T-helper 2 cell treated with Interferon-gamma antibody and Interleukin-4, amounts not matched to agents 5 μg/mL and 100 μg/mL, for 36 hours (primary cell): ENCODE measurements at places on chromosomes 5 and 9.

- DNase-seq = peak; percentile 23
These were observed 1.2 kb upstream of the GPBP1 start for GRCh38 chr5:57172466-57173318.

- no peak for DNase-seq
These were observed 1.6 kb upstream of the ST6GALNAC4 start for GRCh38 chr9:127918183-127919107.

GRCh38 chr9:115142517-115143270 is 24.7 kb upstream of the TNC start:
- DNase-seq = no peak

GRCh38 chr5:150623152-150623877 is 17.1 kb upstream of the SYNPO start:
- no peak for DNase-seq

- DNase-seq = no peak
These were observed 226.0 kb upstream of the DMAC1 start for GRCh38 chr9:8025551-8025950.

DNA sequence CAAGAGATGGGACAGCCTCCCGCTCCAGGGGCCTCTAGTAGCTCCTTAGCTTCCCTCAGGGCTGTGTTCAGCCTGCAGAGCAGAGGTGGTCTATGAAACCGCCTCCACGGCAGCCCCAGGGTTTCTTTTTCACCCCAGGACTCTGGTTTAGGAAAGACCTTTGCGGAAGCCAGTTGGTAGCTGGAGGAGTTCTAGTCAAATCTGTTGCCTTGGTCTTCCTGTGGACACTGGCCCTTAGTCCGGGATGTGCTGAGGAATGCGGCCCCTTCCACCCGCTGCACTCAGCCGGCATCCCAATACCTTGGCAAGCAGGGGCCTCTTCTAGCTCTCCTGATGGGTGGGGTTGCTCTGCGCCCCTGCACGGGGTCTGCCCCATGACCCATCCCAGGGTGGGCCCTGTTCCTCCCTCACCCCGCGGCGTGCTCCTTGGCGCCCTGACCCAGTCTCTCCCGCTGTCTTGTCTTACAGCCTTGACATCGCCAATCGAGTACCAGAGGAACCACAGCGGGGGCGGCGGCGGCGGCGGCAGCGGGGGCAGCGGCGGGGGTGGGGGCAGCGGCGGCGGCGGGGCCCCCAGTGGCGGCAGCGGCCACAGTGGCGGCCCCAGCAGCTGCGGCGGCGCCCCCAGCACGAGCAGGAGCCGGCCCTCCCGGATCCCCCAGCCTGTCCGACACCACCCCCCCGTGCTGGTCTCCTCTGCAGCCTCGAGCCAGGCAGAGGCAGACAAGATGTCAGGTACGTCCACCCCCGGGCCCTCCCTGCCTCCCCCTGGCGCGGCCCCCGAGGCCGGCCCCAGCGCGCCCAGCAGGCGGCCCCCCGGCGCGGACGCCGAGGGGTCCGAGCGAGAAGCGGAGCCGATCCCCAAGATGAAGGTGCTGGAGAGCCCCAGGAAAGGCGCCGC is 94.3 kb upstream of the OTULINL start:
- DNase-seq = no peak

DNA sequence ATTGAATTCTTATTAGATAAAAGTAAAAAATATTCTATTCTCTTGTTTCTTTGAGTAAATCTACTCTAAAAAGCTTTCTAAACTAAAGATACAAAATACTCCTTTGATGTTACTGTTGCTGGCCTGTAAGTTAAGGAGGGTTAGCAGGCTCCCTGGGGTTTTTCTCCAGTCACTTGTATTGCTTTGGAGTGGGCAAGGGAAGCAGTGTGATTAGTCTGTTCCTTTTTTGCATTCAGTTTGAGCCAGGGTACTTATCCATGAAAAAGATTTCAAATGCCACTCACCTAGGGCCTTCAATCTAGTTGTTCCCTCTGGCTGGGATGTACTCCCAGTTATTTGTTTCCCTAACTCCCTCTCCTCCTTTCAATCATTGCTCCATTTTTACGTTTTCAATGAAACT is 256.2 kb upstream of the SMC2 start:
- no peak for DNase-seq

GRCh38 chr9:124353166-124353768 is 62.0 kb downstream of the PSMB7 start:
- no peak for DNase-seq

- no peak for DNase-seq
These were observed 107.8 kb upstream of the ATP10B start for GRCh38 chr5:160959804-160960203.

GRCh38 chr9:13860946-13861640 is 452.8 kb downstream of the NFIB start:
- no peak for DNase-seq

- DNase-seq = no peak
These were observed 6.8 kb downstream of the PIK3R1 start for GRCh38 chr5:68222310-68222709.

DNA sequence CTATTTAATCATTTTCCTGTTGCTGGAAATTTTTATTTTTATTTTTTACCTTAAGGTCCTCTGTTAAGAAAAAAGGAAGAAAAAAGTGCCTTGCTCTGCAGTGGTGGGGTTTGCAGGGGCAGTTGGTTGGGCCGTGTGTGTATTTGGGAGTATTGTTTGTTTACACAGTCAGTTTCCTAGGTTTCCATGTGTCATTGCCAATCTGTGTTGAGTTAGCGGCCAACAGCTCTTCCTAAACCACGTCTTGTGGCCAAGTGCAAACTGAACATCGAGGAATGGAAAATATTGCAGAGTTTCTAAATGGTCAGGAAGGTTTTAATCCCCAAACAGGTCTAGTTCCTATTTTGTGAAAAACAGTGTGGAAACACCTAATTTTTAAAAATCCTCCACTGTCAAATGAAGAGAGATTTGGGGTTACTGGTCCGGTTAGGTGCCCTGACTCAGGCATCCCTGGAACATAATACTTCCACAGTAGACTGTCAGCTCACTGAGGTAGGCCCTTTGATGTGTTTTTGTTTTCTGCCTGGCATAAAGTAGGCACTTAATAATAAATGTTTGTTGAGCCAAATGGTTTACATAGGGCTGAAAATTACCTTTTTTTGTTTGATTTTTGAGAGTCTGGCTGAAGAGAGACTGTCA is 37.0 kb downstream of the MAMDC2 start:
- DNase-seq = no peak

GRCh38 chr5:132260714-132261551 is 3.4 kb downstream of the PDLIM4 start:
- DNase-seq = peak; percentile 63

DNA sequence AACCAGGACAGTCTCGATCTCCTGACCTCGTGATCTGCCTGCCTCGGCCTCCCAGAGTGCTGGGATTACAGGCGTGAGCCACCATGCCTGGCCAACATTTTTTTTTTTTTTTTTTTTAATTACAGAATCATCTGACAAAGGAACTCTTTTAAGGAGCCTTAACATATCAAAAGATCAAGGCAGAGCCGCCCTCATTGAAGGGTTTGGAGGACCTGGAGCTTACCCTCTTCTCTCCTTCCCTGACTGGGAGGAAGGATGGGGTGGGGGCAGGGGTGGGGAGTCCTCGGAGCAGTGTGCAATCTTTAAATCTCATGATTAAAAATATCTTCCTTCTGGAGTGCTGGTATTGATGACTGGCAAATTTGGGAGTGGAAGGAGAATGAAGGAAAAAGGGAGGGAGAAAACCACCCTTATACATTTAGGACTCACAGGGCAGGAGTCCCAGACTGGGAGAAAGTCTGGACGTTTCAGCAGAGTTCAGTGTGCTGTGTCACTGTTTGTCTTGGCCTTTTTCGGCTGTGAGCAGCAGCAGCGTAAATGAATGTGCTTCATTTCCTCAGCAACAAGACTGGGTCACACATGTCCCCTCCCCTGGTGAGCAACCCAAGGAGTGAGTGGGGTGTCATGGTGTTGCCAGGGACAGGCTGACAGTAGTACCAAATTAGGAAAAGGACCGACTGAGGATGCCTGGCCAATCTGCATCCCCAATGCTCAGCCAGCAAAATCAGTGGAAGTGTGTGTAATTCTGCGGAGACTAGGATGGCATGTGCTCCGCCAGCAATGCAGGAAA is 115.3 kb upstream of the BNC2 start:
- DNase-seq = no peak

GRCh38 chr9:93114169-93114983 is 18.4 kb downstream of the CARD19 start:
- no peak for DNase-seq

GRCh38 chr9:16679327-16679821 is 191.1 kb downstream of the BNC2 start:
- no peak for DNase-seq

DNA sequence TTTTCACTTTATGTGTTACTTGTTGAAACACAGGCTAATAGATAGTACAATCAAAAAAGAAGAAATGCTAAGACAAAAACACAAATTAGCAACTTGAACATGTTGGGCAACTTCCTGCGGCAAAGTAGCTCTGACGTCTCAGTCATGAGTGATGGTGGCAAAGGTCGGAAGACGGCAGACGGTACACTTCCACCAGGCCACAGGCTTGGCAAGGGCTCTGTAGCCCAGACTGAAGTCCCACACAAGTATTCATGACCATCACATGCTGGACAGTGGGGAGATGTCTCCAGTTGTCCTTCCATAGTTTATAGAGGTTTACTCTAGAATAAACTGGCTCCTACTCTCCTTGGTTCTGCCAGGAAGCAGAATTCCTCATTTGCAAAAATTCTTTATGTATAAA is 831.3 kb downstream of the MTRR start:
- no peak for DNase-seq

DNA sequence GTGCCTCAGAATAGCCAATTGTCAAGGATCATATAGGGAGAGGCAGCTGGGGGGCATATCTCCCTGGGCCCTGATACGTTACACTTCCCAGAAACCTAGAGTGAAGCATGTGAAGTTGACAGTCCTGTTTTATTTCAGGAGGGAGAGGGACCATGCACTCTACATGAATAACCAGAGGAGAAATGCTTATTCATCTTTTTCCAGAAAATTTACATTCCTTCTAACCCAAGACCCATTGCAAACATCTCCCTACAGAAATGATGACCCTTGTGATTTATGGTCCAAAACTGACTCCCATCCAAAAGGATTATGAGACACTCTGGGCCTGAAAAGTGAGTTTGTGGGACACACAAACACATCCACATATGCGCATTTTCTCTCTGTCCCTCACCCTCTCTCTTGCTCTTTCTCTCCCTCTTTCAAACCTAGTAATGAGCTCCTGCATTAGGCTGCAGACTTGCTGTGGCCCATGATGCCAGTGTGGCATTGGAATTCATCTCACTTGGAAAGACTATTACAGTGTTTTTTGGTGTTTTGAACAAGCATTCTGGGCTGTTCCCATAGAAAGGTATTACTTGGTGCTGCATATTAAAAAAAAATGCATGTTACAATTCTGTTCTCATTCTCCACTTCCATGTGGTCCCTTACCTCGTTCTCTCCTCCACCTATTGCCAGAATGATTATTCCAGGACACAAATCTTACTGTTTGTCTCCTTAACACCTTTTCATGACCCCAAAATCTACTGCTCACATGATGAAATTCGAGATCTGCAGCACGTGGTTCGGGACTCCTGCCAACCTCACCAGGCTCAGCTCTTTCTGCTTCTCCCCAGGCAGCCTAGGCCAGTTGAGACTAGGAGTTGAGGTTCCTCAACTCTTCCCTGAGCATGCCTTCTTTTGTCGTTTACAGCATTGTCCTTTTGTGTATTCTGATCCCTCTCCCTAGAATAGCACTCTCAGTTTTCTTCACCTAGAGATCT is 451.3 kb upstream of the KLF4 start:
- no peak for DNase-seq

DNA sequence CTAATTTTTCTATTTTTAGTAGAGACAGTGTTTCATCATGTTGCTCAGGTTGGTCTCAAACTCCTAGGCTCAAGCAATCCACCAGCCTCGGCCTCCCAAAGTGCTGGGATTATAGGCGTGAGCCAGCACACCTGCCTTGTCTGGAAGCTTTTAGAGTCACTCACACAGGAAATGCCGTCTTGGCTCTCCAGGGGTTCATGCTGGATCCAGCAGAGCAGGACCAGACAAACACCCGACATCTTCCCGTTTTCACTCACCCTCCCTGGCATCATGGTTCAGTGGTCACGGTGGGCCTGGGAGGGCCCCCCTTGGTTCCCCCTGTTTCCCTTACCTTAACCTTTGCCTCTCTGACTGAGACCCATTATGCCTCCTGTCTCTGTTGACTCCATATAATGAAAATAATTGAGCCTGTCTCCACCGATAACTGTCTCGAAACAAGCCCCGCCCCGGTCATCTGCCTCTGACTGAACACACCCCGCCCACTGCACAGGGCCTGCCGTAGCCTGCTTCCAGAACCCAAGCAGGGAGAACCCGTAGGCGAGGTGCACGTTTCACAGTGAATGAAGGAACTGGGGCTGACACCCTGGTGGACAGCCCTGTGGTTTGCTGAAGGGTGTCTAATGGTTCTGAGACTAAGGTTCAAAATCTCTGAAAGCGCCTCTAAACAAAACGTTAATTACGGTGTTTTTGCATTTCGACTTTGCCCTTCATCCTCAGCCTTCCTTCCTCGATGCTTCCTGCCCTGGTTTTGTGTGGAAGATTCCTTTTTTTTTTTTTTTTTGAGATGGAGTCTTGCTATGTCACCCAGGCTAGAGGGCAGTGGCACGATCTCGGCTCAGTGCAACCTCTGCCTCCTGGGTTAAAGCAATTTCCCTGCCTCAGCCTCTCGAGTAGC is 39.7 kb upstream of the SPRY4 start:
- no peak for DNase-seq

DNA sequence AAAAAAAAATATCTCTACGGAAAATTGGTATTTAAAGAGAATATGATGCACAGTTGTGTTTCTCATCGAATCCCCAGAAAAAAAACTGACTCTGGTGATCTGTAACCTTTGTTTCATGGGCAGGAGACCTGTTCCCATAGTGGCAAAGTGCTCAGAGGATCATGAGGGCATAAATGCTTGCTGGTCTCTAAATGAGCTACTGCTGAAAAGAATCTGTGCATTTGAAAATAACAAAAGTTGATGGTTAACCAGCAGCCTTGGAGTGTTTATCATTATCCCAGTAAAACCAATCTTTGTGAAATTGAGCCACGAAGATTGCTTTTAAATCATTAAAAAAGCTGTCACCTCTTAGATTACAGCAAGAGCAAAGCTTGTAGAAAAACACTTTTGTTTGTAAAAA is 775.4 kb downstream of the MTRR start:
- no peak for DNase-seq

- peak; percentile 60 for DNase-seq
These were observed 31.1 kb downstream of the SEC61B start for GRCh38 chr9:99253134-99253533.

DNA sequence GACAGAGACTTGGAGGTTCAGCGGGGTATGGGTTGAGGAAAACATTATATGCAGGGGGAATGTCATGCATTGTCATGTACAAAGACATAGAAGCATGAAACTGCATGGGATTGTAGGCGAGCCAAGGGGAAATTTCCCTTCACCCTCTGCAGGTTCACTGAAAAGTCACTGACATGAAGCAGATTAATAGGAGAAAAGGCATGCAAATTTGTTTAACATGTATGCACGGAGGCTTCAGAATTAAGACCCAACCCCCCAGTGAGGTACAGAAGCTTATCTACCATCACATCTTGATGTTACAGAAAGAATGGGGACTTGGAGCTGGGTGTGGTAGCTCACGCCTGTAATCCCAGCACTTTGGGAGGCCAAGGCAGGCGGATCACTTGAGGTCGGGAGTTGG is 18.5 kb downstream of the NIM1K start:
- no peak for DNase-seq
